CD4-positive, alpha-beta T cell treated with Interleukin-17A for 1 hour (primary cell): ENCODE measurements at places on chromosomes 4 and X.

DNA sequence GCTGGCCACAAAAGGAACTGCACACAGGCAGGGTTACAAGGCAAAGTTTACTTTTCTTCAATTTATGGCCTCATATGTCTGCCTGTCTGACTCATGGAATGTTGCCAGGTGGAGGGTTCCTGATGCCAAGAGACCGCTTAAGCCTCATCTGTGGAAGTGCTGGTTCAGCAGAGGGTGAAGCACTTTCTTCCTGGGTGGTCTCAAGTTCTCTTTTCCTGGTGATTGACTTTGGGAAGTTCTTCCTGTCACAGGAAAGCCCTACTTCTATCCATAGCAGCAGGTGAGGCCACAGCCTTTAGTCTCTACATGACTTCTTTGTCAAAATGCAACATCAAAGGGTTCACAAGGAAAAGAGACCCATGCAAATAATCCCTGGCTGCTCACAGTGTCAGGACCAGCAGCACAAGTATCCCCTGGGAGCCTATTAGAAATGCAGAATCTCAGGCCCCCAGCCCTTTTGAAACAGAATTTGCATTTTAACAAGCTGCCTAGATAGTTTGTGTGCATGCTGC, 81.4 kb upstream of the IGFBP7 start:
- no peak for DNase-seq

GRCh38 chr4:102326951-102327350, 18.3 kb downstream of the SLC39A8 start:
- DNase-seq, result no peak

GRCh38 chr4:38163216-38164006, 203.2 kb downstream of the PTTG2 start:
- DNase-seq, result no peak

- no peak for DNase-seq
Measured at GRCh38 chr4:38706301-38706700, 42.3 kb downstream of the KLF3 start.

DNA sequence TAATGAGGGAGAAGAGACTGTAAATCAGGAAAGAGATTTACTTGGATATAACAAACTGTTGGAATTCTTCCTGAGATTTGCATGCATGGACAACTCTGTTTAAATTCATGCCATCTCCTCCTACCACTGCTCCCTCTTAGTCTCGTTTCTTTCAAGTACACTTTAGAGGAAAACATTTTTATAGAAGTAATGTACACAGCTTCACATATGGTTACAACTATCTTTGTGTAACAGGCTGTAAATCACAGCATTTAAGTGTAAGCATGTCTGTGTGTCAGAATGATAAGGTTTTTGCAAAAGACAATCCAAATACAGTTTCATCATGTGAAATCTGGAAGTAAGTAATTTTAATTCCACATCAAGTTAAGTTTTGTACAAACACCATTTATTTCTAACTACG, 21.5 kb upstream of the ENPEP start:
- no peak for DNase-seq

DNA sequence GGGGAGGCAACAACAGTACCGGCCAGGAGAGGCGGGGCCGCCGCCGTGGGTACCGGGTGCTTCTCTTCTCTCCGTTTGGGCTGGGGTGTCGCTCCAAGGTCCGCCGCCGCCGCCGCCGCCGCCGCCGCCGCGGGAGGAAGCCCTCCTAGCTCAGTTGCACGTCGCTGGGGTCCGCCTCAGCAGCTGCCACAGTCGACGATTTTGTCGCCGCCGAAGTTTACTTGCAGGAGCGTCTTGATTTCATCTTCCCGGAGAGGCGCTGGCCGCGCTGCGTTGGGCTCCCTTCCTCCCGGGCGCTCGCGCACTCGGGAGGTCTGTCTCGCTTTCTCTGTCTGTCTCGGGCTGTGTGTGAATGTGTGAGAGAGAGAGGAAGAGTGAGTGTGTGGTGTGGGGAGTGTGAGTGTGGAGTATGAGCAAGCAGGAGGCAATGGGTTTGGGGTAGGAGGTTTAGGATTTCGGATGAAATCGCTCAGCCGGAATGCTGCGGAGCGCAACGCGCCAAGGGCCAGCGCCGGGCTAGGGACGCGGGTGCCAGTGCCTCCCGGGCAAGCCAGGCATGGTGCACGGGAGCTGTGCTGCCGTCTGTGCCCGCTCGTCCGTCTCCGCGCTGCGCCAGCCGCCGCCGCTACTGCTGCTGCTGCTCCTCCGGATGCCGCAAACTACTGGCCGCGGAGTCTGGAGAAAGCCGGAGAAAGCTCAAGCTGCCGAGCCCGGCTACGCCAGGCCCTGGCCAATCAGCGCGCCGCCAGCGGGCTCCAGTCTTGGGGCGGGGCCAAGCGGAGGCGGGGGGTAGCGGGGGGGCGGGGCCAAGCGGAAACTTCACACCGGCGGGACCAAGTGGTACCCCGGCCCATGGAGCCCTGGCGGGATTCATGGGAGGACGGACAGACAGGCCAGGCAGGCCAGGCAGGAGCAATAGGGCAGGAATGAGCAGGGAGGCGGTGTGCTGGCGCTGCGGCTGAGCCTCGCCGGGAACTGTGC, at the start of gene PCDH19:
Gene PCDH19 (minus strand): TSS at position 664 of the 981 bp plus-strand sequence. CDS start 1,676 bp downstream, outside the sequence.
- peak; percentile 18 for DNase-seq

- no peak for DNase-seq
Measured at GRCh38 chrX:135328421-135329005, 19.2 kb downstream of the ETDC start.

DNA sequence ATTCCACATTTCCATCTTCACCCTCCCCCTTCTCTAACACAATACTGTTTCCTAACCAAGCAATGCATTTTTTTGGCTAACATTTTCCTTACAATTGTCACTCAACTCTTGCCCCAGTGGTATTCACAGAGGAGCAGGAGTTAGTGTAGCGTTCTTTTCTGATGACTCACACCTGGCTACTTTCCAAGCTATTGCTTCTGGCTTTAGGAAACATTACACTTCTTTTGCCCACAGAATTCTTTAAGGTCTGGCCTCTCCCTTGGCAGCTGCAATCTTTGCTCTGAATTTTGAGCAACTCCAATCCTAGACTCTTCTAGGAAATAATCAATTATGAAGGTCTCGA, 27.5 kb upstream of the PDGFC start:
- no peak for DNase-seq

DNA sequence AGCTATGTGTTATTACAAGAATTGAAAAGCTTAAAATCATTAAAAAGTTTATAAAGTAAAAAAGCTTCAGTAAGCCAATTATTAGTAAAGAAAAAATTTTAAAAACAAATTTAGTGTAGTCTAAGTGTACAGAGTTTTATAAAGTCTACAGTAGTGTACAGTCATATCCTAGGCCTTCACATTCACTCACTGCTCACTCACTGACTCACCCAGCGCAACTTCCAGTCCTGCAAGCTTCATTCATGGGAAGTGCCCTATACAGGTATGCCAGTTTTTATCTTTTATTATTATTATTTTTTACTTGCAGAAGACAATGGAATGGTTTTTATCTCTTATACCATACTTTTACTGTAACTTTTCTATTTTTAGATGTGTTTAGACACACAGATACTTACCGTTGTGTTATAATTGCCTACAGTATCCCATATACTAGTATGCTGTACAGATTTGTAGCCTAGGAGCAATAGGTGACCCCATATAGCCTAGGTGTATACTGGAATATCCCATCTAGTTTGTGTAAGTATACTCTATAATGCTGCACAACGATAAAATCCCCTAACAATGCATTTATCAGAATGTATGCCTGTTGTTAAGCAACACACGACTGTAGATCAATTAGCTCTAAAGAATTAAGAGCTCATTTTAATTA, 230.7 kb downstream of the DCLK2 start:
- no peak for DNase-seq

GRCh38 chr4:86670756-86671155, 76.6 kb downstream of the PTPN13 start:
- no peak for DNase-seq

DNA sequence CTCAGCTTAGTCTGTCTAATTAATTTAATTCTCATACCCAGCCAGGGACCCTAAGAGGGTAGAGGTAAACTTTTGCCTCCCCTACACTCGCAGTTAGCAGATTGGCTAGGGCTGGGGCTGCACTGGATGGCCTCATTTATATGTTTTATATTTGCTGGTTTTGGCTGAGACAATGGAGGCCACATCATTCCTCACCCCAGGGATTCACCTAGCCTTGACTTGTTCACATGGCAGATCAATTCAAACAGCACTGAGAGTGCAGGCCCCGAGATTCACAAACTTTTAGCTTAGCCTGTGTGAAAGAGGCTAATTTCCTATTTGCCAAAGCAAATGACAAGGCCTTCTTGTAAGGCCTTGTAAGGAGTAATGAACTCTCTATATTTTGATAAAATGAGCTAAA, 844.4 kb downstream of the ARAP2 start:
- DNase-seq, result no peak

GRCh38 chr4:109912706-109913595, at the start of gene EGF:
Gene EGF, plus strand, starts transcription at chr4:109912883. Its CDS starts 453 bp downstream, at chr4:109913336.
- no peak for DNase-seq

GRCh38 chr4:95572304-95572991, 23.7 kb upstream of the UNC5C start:
- DNase-seq, result no peak

DNA sequence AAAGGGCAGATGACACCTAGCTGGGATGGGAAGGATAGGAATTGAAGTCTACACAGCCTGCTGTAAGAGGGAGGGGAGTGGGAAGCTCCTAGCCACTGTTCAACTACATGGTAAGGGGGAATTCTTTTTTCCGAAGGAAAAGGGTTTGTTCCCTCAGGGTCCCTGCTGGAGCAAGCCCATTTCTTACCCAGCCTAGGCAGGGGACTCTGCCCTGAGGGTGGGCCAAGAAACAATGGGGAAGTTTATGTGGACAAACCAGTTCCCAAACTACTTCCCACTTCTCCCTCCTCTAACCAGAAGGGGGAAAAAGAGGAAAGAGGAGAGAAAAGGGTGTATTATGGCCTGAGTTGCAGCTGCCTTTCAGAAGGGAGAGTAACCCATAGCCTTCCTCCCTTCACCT, 13.5 kb upstream of the VSIG4 start:
- DNase-seq, result no peak

DNA sequence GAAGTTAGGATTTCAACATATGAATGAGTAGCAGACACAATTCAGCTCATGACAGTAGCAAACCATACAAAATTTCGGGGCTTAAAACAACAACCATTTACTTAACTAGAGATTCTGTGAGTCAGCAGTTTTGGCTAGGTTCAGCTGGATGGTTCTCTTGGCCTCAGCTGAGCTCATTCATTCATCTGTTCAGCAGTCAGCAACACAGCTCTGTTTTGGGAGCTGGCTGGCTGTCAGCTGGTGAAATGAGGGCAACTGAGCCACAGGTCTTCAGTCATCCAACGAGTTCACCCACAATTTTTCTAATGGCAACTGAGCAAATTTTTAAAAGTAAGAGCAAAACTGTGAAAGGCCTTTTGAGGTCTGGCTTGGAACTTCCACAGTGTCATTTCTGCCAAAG, 2005.1 kb upstream of the AGA start:
- DNase-seq, result no peak

DNA sequence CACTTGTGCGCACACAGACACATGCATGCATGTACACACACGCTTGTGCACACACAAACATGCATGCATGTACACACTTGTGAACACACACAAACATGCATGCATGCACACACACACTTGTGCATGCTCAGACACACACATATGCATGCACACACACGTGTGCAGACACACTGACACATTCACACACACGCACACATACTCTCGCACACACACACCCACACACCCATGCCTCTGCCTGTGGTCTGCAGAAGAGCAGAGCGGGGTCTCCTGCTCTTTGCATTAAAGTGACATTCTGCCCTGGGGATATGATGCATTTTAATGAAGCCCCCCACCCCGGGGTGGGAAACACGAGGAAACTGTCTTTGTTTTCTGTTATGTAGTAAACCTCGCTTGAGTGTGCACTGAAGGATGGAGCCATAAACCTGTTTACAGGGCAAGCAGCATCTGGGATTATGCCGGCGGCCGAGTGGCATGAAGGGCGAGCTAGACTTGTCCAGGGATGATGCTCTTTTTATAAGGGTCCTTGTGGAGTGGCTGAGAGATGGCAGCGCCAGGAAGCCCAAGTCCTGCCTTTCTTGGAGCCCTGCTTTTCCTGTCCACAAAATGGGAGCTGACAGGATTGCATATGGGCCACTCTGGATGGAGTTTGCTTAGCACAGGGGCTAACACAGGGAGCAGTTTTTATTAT, 17.8 kb downstream of the PSAPL1 start:
- no peak for DNase-seq

DNA sequence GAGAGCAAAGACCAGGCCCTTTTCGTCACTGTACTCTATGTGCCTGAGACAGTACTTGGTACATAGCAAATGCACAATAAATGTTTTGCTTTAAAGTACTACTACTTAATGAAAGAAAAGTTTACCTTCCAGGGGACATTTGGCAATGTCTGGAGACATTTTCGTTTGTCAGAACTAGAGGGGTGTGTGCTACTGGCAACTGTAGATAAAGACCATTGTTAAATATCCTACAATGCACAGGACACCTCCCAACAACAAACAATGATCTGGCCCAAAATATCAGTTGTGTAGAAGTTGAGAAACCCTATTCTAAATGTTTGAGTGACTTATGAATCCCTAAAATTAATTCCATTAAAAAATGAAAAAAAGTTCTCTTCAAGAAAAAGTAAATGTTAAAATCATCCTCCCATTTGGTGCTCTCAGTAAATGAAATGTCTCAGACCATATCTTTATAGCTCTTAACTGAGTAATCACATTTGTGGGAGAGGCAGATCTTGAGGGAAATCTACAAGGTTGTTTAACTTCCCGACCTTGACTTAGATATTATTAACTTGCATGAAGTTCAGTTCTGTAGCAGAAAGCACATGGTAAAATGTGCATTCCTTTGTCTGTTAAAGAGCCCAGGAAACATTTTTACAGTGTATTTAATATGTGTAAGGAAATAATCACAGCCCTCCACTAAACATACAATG, 18.5 kb downstream of the EGFL6 start:
- DNase-seq, result no peak

DNA sequence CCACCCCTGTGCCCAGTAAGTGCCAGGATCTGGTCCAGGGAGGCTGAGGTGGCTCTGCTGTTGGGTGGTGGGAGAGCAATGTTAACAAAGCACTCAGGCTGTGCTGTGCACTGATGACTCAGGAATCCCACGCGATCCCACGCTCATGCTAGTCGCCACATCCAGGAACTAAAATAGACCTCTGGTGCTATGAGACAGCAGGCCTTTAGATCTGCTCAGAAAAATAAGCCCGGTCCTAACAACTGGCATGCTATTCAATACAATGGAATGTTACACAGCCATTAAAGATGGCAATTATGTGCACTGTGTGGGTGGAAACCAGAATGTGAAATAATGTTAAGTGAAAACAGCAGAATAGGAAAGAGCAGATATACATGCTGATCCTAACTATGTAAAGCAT, 26.0 kb downstream of the ARL13A start:
- no peak for DNase-seq
